ENCODE measurements at places on chromosomes 5 and 9. TPM values are rescaled to one million over a fixed set of nuclear protein-coding genes. Genes with fewer than 3 reads are reported as not detected.

GRCh38 chr5:20166456-20166855 lies 178.5 kb upstream of the CDH18 start:
- no peak for DNase-seq

DNA sequence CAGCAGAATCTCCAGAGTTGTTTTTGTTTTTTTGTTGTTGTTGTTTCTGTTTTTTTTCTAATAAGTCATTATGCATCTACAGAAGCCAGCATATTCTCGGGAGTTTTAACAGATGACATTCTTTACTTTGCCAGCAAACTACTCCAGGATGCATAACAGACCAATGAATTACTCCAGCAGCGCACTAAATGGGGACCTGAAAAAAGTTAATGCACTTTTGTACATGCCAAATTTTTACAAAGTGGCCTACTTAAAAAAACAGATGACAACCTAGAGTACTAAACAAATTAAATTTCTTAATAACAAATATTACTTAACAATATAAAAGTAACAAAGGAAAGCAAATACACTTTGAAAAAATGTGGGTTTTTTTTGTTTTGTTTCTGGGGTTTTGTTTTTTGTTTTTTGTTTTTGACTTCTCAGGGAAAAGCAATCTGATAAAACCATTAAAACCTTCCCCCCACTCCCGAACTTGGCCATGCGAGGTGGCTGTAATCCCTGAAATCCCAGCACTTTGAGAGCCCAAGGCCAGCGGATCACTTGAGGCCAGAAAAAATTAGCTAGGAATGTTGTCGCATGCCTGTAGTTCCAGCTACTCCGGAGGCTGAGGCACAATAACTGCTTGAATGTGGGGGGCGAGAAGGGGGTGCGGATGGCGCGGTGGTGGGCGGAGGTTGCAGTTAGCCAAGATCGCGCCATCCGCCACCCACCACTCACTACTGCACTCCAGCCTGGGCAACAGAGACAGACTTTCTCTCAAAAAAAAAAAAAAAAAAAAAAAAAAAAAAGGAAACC lies 352.4 kb downstream of the CETN3 start:
- DNase-seq, result no peak

The REEP2 gene
- polyA plus RNA-seq, result 2.4 TPM

The COL27A1 gene
- 124 TPM for polyA plus RNA-seq

The CER1 gene
- polyA plus RNA-seq, result 0.18 TPM

- DNase-seq, result no peak
These were observed 137.6 kb upstream of the ZNF618 start for GRCh38 chr9:113738496-113738892.

DNA sequence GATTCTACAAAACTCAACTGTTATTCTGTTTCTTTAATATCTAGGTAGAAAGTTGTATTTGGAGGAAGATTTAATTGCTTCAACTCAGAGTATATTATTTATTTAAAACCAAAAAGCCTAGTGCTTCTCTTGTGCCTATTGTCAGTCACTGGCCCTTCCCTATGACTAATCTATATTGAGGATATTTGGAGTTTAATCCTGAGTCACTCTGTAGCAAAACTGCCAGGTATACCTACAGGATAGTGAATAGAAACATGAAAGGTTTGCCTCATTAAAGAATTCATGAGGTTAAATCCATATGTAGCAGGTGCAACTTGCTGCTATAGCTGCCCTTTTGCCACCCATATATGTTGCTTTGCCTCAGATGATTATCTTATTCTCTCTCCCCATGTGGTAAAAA lies 15.1 kb downstream of the PLK2 start:
- DNase-seq, result no peak

DNA sequence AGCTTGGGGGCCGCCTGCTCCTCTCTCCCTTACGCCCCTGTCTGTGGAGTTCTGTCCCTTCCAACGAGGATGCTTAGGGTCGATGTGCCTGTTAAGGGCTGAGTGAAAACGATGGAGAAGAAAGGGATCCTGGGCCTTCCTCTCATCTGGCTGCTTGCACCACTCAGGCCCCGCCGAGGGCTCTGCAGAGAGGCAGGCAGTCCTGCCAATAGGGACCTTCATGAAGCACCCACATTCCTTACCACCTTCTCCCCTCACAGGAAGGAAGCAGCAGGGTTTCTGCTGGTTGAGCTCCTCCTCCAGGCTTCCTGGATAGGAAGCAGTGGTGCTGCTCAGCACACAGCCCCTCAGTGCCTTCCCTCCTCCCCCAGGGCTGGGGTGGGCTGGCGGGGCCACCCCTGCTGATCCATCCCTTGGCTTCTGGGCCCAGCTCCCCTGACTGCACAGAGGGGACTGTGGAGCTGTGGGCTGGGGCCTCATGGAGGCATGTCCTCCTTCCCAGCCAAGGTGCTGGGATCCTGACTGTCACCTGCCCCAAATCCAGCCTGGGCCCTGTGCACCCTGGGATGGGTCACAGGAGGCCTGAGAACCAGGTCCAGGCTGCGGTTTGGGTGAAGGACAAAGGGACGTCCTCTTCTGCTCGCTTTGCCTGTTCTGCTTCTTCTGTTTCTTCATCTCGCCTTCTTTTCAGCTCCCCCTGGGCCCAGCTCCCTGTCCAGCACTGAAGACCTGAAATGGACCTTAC lies 50.5 kb downstream of the AHRR start:
- DNase-seq, result no peak

DNA sequence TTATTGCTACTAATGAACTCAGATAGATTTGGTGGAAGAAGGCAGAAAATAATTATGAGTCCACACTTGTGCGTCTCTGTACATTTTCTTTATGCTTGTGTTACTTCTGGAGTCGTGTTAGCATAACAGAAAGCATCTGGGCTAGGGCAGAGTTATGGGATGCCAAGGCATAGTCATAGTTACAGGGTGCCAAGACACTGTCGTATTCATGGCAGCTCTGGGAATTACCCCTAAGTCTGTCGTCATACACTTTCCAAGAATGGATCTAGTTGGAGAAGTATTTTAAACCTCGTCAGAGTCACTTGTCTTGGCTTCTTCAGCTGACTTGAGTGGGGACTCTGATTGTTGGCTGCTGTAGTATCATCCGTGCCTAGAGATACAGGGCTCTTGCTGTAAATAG lies 27.7 kb downstream of the CAMK4 start:
- DNase-seq, result no peak

The SLC6A18 gene
- not detected for polyA plus RNA-seq

DNA sequence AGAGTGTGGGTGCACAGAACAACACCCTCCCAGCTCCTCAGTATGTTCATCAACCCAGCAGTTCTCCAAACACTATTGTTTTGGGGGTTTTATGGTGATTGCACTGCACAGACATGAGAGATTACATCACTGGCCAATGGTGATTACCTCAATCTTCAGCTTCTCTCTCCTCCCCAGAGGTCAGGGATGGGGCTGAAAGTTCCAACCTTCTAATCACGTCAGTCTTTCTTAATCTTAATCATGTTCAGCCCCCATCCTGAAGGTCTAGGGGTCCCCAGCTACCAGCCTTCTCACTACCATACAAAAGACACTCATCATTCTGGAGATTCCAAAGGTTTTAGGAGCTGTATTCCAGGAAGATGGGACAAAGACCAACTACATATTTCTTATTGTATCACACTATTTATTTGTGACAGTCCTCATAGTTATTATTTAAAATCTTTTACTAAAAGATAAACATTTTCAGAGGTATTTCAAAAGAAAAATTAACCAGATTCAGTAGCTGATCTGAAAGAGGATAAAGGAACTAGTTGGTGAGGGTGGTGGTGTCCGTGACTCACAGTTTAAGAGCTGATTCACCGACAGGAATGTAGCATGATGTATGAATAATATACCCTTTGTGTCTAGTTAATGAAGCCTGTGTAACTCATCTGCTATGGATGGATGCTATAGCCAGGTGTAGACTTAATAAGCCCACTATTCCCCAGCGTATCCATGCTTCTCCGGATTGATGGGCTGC lies 35.6 kb downstream of the RASEF start:
- DNase-seq, result no peak

DNA sequence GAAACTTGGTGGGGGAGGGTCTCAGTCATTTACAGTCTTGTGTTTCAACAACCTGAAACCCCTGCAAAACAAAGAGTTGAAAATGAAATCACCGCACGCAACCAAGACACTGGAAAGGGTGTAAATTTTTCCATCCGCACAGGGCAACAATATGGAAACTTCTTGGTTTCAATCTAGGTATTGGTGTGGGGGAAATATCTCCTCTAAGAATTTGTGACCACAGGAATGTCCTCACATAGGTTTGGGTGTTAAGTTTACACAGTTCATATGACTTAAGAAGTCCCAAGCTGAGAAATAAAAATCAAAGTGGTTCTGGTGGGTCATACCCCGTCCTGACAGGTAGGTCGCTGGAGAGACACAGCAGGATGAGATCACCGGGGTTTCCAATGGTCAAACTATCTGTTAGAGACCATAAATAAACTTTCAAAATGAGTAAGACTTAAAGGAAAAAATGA lies 51.9 kb upstream of the PIP5K1B start:
- no peak for DNase-seq

- DNase-seq, result no peak
These were observed 39.0 kb upstream of the TMEM250 start for GRCh38 chr9:136157477-136158265.

GRCh38 chr5:150674341-150674821 lies 13.3 kb downstream of the MYOZ3 start:
- peak; percentile 52 for DNase-seq

GRCh38 chr5:133942614-133943474 lies 25.6 kb downstream of the C5orf15 start:
- DNase-seq, result no peak

- no peak for DNase-seq
These were observed 273.2 kb upstream of the PRDM9 start for GRCh38 chr5:23234197-23234596.

GRCh38 chr5:137995077-137995748 lies 37.7 kb downstream of the FAM13B start:
- DNase-seq, result no peak

DNA sequence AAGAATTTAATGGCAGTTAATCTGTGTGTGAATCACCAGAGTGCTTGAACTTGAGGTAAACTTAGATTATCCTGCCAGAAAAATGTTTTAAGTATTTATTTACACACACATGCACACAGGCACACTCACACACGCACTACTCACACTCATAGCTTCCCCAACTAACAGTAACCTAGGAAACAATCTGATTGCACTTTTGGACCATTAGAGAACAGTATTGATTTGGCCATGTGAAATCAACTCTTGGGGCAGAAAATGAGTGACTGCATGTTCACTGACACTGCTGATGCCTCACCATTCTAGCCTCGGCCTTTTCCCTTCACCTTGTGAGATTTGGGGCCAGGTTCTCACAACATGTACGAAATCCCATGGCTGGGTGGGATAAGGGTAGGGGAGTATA lies 64.1 kb downstream of the SLC1A3 start:
- DNase-seq, result no peak

The FAXDC2 gene
- polyA plus RNA-seq, result 36.9 TPM

DNA sequence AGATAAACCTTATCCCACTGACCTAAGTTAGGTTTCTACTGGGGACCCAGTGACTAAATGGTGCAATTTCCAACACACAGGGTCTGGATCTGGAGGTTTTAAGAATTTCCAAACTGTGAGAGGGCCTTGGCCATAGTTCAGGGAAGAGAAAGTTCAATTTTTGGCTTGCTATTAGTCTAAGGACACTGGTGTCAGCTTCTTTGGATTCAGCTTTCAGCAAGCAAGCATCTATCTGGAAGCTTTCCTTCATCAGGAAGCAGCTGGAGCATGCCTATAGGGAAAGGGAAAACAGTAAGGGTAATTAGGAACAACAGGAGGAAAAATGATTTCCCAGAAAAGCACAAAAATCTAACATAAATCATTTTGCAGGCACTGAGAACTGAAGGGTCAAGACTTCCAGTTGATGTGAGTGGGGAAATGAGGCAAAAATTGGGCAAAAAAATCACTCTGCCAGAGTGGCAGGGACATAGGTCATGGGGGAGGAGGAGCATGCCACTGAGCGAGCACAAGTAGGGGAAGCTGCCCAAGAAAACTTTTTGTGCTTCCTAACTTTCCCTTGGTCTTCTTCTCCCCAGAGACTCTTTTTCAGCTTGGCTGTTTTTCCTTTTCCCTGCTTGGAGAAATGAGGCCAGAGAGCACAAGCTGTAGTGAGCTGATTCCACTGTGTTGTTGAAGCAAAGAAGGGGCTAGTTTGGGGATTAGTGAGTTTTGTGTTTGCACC lies 299.6 kb downstream of the FGF10 start:
- peak; percentile 22 for DNase-seq

DNA sequence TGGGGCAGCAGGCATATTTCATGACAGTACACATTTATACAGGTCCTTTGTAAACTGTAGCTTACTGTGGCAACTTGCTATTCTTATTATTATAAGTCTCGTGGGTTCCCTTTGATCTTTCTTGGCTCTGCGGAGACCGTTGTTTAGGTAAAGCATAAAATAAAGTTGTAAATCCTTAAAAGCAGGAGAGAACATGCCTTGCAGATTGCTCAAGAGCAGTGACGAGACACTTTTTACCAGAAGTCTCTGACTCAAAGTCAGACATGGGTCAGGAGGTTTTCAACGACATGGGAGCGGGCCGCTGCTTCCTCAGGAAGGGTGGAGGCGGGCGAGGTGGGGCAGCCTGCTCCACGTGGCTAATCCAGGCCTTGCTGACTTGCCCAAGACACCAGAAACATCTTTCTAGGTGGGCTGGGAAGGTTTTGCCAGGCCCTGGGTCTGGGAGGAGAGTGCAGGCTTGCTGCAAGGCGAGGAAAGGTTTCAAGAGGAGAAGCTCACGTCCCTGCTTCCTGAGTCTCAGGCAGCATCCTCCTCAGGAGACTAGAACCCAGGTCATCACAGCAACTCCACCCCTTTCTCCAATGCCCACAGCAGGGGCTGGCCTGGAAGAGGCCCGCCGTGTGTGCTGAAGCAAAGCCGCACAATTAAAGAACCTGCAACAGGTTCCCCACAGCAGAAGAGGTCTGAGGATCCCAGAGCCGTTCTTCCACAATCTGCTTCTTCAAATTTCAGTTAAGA lies 6.5 kb downstream of the TBC1D2 start:
- DNase-seq, result no peak

GRCh38 chr9:27142299-27142930 lies 33.4 kb downstream of the TEK start:
- no peak for DNase-seq

The DMRT3 gene
- polyA plus RNA-seq, result 0.08 TPM

GRCh38 chr5:157545610-157546310 lies 29.8 kb downstream of the ADAM19 start:
- DNase-seq, result no peak

The PCDHGA8 gene
- polyA plus RNA-seq, result 1.1 TPM

The OLFML2A gene
- 37.2 TPM for polyA plus RNA-seq

The HBEGF gene
- polyA plus RNA-seq, result 7.6 TPM

- DNase-seq, result no peak
These were observed 45.2 kb downstream of the GCNT4 start for GRCh38 chr5:75006865-75007822.

DNA sequence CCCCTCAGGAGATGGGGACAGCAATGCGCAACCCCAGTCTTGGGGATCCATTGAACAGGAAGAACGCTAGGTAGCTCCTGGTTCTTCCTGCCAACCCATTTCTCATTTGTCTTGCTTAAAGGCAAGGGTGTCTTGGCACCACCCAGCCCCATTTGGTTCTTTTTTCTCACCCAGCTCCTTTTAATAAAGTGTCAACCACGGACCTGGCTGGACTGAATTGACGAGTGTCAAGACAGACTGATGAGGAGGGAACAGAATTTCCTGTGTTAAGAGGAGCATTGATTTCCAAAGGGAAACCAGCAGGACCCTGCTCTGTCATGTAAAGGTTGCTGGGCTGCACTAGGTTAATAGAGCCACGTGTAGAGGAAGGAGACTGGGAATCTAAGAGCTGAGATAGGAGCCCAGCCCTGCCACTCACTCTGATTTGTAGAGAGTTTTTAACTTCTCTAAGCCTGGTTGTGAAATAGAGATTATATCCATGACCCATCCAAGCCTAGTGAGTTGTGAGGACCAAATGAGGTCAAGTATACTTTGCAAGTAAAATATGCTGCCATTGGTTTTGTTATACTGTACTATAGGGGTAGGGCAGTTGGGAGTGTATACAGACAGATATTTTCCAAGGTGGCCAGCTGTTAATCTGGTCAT lies 33.7 kb downstream of the OSTF1 start:
- no peak for DNase-seq

Data from right lung (tissue), 10 donors.